Small intestine (tissue), 16 donors: ENCODE measurements at places on chromosomes 11 and 22. TPM values are rescaled to one million over a fixed set of nuclear protein-coding genes. Genes with fewer than 3 reads are reported as not detected.

WBP2NL gene
- 2.2 TPM for polyA plus RNA-seq

CNGA4 gene
- not detected for polyA plus RNA-seq

VPREB3 gene
- not detected for polyA plus RNA-seq

GLYAT gene
- polyA plus RNA-seq, result not detected

TENM4 gene
- 0.96 TPM for polyA plus RNA-seq

WNT11 gene
- polyA plus RNA-seq, result 2.1 TPM

TRPC6 gene
- 1.9 TPM for polyA plus RNA-seq

SMPD1 gene
- 32.4 TPM for polyA plus RNA-seq

DNA sequence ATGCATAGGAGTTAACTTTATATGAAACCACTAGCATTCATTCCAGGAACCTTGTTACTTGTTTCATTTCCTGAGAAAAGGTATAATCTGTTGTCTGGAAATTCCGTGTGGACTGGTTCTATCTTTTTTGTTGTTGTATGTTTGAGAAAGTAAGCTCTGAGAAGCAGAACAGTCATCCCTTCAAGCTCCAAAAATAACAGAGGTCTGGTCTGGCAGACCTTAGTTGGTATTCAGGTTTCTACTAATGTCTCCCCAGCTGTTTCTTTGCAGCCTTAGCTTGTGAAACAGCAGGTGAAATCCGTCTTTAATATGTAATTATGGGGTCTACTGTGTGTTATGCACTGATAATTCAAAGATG, 2.4 kb downstream of the RNF121 start:
- DNase-seq, result no peak

GRCh38 chr11:116557282-116557681, 215.5 kb downstream of the BUD13 start:
- DNase-seq, result no peak

DNA sequence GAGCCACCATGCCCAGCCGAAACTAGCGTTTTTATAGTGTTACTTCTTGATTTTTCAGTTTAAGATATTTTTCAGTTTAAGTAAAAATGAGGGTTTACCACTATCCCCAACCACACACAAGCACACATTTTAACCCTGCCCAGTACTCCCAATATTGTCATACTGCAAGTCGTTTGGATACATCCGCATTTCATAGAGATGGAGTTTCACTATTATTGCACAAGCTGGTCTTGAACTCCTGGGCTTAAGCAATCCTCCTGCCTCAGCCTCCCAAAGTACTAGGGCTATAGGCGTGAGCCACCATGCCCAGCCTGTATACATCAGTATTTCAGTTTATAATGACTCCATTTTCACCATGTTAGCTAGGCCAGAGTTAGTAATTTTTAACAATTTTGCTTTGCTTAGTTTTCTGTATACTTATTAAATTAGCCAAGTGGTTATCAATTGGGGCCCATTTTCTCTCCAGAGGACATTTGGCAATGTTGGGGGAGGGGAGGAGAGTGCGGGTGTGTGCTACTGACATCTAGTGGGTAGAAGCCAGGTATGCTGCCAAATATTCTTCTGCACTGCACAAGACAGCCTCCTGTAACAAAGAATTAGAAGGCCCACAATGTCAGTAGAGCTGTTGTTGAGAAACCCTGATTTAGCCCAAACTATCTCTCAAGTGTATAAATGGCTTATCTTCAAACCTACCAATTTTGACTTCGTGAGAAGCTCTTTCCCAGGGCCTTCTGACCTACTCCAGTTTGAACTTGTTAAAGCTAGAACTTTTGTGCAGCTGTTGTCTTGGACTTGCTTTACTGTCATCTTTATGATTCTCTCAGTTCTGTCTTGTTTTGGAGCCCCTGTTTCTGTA, 7.3 kb downstream of the USP47 start:
- peak; percentile 75 for DNase-seq

GRCh38 chr11:31233425-31233824, 136.1 kb downstream of the DCDC1 start:
- DNase-seq, result no peak

DNA sequence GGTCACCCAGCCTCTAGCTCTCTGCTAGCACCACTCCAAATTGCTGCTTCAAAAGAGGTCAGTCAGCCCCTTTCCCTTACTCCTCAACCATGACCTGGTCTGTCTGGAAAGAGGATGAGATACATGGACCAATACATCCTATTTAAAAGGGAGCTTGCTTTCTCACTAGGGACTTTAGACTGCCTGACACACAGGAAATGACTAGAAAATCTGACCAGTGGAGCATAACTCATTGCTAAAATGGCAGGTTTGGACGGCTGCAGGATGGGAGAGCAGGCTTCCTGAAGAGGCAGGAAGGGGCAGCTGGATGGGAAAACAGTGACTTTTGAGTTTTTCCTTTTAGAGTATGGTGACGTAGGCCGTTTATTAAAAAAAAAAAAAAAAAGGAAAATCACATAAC, 25.3 kb downstream of the STIM1 start:
- no peak for DNase-seq

GRCh38 chr11:69301455-69302401, 7.8 kb downstream of the MYEOV start:
- DNase-seq, result peak; percentile 51

- DNase-seq, result no peak
Measured at GRCh38 chr11:36577373-36577772, 9.6 kb downstream of the RAG1 start.

DNA sequence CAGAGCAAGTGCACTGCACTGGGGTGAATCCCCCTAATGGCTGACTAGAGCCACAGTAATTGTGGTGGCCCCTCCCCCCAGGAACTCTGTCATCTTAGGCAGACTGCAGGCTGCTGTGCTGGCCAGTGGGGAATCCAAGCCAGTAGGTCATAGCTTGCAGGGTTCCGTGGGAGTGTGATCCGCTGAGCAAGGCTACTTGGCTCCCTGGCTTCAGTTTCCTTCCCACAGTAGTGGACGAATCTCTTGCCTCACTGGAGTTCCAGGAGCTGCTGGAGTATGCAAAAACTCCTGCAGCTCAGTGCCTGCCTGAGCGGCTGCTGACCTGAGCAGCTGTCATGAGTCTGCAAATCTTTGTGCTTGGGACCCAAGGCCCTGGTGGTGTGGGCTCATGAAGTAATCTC, 13.2 kb downstream of the OOSP3 start:
- no peak for DNase-seq

DNA sequence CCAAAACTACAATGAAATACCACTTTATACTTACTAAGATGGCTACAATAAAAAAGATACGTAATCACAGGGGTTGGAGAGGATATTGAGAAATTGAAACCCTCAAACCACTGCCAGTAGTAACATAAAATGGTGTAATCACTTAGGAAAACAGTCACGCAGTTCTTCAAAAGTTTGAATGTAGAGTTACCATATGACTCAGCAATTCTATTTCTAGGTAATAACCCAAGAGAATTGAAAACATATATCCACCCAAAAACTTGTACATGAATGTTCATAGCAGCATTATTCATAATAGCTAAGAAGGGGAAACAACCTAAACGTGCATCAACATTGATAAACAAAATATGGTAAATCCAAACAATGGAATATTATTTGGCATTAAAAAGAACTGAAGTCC, 24.4 kb upstream of the PSMA1 start:
- no peak for DNase-seq

DNA sequence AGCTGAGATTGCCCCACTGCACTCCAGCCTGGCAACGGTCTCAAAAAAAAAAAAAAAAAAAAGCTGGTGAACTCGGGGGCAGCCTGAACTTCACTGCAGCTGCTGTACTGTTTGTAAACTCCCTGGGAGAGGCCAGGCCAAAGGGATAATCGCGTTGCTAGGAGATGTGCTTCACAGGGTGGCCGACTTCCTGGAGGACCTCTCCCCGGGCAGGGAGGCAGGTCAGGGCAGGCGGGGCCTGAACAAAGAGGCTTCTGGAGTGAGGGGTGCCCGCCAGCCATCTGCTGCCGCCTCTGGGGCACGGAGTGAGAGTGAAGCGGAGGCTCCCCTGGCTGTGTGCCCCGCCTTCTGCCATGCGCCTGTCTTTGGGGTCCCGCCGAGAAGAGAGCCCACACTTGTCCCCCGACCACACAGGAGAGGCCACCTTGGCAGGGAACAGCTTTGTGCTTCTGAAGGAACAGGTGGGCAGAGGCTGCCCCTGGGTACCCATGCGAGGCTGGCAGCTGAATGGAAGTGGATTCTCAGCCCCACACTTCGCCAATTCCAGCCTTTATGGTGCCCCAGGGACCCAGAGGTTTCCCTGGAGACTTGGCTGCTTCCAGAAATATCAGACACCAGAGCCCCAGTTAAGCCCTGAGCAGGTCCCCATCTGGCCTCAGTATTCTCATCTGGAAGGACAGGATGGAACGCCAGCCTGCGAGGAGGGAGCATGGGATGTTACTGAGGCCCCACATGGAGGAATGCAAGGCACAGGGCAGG, 29.6 kb downstream of the TMEM184B start:
- peak; percentile 86 for DNase-seq

DNA sequence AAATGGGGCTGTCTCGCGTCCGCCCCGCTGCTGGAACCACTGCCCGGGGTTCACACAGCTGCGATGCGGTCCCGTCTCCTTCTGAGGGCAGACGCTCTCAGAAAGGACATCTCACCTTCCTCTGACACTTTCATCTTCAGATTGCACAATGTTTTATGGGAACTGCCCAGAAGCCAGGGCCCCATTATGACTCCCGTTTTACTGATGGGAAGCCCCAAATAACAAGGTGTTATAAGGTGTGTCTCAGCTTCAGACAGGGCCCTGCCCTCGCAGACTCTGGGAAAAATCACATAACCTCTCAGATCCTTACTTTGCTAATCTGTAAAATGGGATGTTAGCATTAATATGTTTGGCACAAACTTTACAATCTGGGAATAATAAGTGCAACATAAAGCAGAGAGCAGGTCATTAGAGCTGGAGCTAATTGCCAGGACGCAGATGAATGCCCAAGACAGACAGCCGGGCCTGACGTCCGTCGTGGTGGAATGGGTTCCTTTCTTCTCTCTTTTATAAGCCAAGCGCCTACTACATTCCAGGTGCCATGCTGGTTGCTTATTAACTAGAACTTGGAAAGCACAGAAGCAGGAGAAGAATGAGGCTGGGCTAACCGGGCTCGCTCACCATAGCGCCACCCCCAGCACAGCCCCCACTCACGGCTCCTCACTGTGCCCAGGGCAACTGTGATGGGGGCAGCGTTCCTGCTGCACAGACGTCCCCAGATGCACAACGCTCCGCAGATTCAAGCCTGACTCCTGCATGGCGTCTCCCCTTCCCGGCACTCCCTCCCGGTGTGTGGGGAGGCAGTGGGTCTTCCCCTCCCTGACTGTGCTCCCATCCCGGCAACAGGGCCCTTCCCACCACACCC, 43.8 kb downstream of the TRMU start:
- peak; percentile 72 for DNase-seq

- peak; percentile 81 for DNase-seq
Measured at GRCh38 chr22:18056161-18056666, 21.6 kb upstream of the PEX26 start.

DNA sequence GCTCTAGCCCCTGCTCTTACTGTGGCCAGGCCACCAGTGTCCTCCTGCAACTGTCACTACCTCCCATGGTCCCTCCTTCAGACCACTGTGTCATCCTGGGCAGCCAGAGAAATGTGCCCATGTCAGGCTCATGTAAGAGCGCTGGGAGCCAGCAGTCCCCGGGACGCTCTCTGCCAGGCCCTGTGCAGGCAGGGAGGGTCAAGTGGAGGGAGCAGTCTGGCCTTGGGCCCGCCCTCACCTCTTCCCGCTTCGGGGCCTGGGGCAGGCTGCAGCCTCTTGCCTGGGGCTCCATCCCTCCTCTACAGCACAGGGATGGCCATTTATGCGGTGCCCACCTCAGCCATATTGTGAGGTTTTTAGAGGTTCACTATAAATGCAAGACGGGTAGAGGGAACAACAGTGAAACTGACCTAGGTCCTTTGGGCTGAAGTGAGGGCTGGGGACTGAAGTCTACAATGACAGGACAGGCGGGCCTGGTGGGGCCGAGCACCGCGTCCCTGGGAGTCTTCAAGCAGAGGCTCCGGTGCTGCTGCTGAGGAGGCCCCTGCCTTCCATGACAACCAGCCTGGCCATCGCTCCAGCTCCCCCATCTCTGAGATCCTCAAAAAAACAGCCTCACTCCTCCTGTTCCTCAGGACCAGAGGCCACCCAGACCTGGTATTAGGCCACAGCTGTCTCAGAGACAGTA, 54.9 kb upstream of the TTLL12 start:
- DNase-seq, result no peak

DNA sequence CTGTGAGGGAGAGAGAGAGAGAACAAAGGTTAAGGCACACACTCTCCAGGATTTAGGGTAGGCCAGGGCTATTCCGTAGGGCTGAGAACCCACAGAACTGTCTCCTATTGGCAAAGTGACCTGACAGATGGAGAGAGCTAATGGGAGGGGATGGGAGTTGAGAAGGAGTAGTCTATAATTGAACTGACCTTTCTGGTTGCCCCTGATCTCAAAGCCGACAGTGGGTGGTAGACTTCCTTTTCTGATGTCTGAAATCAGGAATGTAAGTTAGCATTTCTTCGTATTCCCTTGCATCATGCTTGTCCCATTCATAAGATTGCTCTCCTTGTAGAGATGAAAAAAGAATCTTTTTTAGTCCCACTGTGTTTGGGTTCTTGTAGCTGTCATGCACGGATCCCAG, 210.1 kb downstream of the NTM start:
- DNase-seq, result no peak

GRCh38 chr11:13923716-13924650, 38.5 kb upstream of the SPON1 start:
- peak; percentile 25 for DNase-seq
